CD4-positive, alpha-beta T cell treated with Interleukin-17A for 4 hours (primary cell): ENCODE measurements at places on chromosomes 2 and 18.
A peak's percentile ranks its signal among the peaks of the same experiment; 100 is the strongest.

DNA sequence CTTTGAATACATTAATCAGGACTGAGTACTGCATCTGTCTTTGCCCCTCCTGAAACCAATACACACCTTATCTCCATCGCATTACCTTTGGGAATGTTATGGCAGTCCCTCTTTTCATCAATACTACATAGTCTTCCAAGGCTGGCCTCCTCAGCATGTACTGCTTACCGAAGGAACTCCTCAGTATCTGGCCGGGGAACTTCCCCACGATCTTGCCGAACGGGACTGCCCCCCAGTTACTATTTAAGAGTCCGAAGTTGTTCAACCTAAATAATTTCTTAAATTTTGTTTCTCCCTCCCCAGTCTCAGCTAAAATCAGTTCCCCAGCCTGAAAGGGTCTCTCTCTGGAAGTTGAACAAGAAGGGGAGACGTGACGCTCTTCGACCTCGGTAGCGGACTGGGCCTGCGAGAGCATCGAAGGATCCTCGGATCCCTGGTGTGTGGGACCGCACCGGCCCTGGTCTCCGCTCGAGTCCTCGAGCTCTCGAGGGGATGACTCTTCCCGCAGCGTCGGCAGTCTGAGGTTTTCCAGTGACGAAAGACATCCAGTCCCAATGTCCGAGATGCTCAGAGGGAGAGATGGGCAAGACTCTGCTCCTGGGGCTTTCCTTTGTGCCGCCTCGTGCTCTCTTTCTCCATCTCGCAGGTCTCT is 489 bp downstream of the TRMT61B start:
- peak; percentile 32 for DNase-seq

DNA sequence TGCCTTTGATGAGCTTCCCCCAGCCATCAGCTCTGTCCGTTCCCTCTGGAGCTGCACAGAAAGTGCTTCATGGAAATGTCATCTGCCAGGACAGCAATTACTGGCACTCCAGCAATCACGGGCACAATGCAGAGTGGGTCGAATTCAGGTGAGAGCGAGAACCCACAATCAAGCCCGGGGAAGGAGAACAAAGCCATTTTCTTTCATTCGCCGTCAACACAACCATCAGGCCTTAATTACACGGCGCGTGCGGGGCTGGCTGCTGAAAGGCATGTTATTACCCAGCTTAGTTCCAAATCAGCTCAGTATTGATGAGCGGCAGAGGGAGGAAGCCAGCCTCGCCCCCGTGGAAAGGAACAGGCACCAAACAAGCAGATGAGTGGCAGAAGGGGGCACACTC is 143.9 kb downstream of the MYT1L start:
- DNase-seq: no peak

DNA sequence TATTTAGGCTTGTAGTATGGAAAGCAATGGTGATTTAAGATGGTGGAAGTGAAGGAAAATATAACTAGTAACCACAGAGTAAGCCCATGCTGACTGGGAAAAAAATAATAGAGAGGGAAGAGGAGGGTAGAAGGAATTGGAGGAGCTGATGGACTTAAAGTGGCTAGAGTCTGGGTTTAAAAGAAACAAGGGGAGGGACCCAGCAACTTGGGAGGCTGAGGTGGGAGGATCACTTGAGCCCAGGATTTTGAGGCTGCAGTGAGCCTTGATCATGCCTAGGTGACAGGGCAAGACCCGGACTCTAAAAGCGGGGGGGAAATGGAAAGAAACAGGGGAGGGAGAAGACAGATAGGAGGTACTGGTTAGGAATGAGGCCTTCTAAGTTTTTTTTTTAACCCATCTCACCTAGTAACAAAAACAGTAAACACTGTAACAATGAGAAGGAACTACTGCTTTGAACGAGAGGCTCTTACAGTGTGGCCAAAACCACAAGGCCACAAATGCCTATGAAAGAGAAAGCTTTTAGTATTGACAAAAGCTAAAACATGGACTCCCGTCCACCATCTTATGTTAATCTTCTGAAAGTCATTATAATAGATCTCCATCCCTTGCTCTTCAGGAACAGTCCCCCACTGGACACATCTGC is 26.6 kb downstream of the METTL8 start:
- no peak for DNase-seq

DNA sequence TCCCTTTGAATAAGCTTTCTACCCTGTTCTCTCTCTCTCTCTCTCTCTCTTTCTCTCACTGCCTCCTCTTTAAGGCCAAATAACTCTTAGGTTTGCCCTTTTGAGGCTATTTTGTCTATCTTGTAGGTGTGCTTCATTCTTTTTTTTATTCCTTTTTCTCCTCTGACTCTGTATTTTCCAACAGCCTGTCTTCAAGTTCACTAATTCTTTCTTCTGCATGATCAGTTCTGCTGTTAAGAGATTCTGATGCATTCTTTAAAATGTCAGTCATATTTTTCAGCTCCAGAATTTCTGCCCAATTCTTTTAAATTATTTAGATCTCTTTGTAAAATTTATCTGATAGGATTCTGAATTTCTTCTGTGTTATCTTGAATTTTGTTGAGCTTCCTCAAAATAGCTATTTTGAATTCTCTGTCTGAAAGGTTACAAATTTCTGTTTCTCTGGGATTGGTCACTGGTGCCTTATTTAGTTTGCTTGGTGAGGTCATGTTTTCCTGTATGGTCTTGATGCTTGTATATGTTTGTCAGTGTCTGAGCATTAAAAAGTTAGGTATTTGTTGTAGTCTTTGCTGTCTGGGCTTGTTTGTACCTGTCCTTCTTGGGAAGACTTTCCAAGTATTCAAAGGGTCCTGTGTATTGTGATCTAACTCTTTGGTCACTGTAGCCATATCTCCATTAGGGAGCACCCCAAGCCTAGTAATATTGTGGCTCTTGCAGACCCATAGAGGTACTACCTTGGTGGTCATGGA is 35.4 kb upstream of the DYNC1I2 start:
- no peak for DNase-seq

- DNase-seq: no peak
Observed at GRCh38 chr2:191453761-191454160, 208.6 kb downstream of the MYO1B start.
